Breast epithelium (tissue), 4 donors: ENCODE measurements at places on chromosomes 3 and 15.
A peak's percentile ranks its signal among the peaks of the same experiment; 100 is the strongest.

DNA sequence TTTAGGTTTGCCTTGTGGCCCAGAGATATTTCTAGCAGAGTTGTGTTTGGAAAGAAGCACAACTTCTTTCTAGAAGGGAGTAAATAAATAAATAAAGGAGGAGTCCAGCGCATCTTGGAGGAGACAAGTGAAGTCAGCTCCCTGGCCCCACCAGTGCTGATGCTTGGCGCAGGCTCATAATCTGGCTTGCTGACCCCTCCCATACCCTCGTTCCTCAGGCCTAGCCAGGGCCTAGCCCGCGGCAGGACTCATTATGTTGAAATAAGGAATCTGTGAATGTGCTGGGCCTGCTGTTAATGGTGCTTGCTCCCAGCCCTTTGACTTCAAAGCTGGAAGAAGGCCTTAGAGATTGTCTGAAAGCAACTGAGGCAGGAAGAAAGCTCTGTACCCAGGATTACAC, 3.1 kb downstream of the ZNF710 start:
- no peaks in the 10 kb centered on the region for H3K27me3 ChIP-seq
- peaks cover 4% of the 10 kb centered on the region for H3K4me1 ChIP-seq
- peak overlapping the region; percentile 96 for H3K27ac ChIP-seq
- no peaks in the 10 kb centered on the region for H3K36me3 ChIP-seq
- H3K4me3 ChIP-seq = no peak overlapping the region

- H3K27ac ChIP-seq = peak overlapping the region; percentile 94
- no peaks in the 10 kb centered on the region for H3K27me3 ChIP-seq
- no peak for DNase-seq
- H3K4me3 ChIP-seq = peak overlapping the region; percentile 88
- H3K36me3 ChIP-seq = no peaks in the 10 kb centered on the region
Observed at GRCh38 chr15:82540984-82541431, 751 bp upstream of the RPS17 start.

DNA sequence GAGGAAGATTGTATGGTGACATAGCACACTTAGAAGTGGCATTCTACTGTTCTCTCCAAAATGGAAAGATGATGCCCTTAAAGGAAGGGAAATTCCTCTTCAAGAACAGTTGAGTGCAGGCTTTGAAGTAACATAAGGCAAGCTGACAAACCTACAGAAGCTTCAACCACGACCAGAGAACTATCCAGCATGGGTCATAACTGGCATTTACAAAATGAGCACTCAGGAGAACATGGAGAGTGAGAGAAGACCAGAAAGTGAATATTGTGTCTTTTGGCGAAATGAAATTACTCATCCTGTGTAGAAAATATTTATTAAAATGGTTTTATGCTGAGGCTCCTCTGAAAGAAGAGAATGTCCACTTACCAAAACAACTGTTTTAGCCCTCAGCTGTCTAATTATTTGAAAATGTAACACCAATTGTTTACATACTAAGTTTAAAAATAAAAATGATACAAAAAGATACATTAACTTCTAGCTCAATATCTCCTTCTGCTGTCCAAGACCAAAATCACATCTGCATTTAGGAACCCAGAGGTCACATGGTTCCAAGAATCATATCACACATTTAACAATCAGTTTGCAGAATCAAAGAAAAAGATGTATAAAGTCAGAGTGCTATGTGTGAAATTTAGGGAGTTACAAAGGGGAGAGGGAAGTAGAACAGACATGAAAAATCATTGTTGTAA, 216.9 kb downstream of the ATP8B4 start:
- peaks cover 12% of the 10 kb centered on the region for H3K4me1 ChIP-seq
- peak overlapping the region; percentile 62 for H3K27ac ChIP-seq
- no peaks in the 10 kb centered on the region for H3K36me3 ChIP-seq

GRCh38 chr3:23549148-23549910, 256.4 kb upstream of the UBE2E1 start:
- H3K36me3 ChIP-seq = no peaks in the 10 kb centered on the region
- H3K27me3 ChIP-seq = no peaks in the 10 kb centered on the region
- no peak for DNase-seq
- H3K27ac ChIP-seq = no peak overlapping the region

GRCh38 chr15:66136948-66137347, 116.6 kb downstream of the MEGF11 start:
- no peak overlapping the region for H3K27ac ChIP-seq
- H3K36me3 ChIP-seq = no peaks in the 10 kb centered on the region
- H3K4me1 ChIP-seq = no peaks in the 10 kb centered on the region
- DNase-seq = no peak

DNA sequence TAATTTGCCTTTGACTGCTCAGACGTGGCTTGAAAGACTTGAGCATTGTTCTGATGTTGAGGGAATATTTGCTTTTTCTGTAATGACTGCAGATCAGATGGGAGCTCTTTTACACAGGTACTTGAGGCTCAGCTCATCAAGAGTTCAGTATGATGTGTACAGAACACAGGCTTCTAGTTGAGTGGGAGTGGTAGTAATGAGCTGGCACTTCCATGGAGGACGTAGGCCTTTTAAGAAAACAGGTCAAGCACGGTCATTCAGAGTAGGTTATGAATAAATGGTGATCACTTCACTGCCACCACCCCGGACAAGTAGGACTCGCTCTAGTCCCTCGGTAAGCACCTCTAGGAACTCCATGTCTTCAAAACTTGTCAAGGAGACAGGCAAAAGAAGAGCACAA, 8.8 kb downstream of the EMC4 start:
- no peak overlapping the region for H3K4me3 ChIP-seq
- H3K4me1 ChIP-seq = no peaks in the 10 kb centered on the region
- no peaks in the 10 kb centered on the region for H3K36me3 ChIP-seq
- DNase-seq = no peak
- no peaks in the 10 kb centered on the region for H3K27me3 ChIP-seq

- no peaks in the 10 kb centered on the region for H3K27me3 ChIP-seq
- H3K4me3 ChIP-seq = no peak overlapping the region
- no peaks in the 10 kb centered on the region for H3K36me3 ChIP-seq
- DNase-seq = no peak
Observed at GRCh38 chr3:139455855-139456254, 20.5 kb downstream of the RBP2 start.

GRCh38 chr3:24533561-24534193, 39.0 kb upstream of the THRB start:
- H3K27ac ChIP-seq = no peak overlapping the region
- H3K27me3 ChIP-seq = no peaks in the 10 kb centered on the region
- no peak for DNase-seq
- no peak overlapping the region for H3K4me3 ChIP-seq
- H3K36me3 ChIP-seq = no peaks in the 10 kb centered on the region
- H3K4me1 ChIP-seq = no peaks in the 10 kb centered on the region
